NCI-H1694 treated with DMSO at 0.1 percent for 48 hours (cell line): ENCODE measurements at places on chromosomes 11 and 22.

DNA sequence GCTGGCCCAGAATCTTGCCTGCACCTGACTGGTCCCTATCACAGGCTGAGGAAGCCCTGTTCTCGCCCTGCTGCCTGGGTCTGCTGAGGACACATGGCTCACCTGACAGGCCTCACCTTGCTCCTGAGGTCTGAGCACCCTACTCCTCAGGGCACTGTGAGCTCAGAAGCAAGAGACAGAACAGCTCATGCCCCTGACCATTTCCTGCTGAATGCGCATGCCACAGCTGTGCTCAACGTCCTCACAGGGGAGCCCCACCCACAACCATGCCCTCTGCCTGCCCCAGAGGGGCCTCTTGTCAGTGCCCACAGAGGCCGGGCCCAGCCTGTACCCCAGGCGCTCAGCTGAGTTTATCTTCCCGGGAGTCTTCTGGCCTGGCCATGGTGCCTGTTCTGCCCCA, 2.8 kb upstream of the TSPO start:
- DNase-seq, result no peak

- no peak for DNase-seq
Measured at GRCh38 chr11:94800414-94800813, 32.3 kb downstream of the AMOTL1 start.

- no peak for DNase-seq
Measured at GRCh38 chr11:114089748-114090147, 30.2 kb downstream of the ZBTB16 start.

- DNase-seq, result peak; percentile 36
Measured at GRCh38 chr11:70502677-70503467, 104.5 kb downstream of the CTTN start.

- DNase-seq, result no peak
Measured at GRCh38 chr11:112400476-112401014, 139.9 kb upstream of the PLET1 start.

GRCh38 chr22:37030560-37031281, 11.2 kb downstream of the MPST start:
- no peak for DNase-seq

DNA sequence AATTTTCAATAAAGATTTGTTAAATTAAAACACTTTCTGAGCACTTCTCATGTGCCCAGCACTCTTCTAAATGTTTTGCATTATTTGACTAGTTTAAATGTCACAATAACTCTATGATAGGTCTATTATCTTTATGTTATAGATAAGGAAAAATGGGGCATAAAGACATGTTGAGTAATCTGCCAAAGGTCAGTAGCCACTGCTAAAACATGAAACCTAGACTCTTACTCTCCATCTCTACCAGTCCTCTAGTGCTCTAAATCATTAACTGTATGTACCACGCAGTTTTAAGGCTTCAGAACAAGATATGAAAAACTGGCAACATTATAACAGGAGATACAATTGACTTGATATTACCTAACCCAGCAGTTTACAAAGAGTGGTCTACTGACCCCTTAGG, 6.9 kb downstream of the RAB6A start:
- no peak for DNase-seq

- no peak for DNase-seq
Measured at GRCh38 chr22:30335236-30335635, 8.5 kb upstream of the TBC1D10A start.

DNA sequence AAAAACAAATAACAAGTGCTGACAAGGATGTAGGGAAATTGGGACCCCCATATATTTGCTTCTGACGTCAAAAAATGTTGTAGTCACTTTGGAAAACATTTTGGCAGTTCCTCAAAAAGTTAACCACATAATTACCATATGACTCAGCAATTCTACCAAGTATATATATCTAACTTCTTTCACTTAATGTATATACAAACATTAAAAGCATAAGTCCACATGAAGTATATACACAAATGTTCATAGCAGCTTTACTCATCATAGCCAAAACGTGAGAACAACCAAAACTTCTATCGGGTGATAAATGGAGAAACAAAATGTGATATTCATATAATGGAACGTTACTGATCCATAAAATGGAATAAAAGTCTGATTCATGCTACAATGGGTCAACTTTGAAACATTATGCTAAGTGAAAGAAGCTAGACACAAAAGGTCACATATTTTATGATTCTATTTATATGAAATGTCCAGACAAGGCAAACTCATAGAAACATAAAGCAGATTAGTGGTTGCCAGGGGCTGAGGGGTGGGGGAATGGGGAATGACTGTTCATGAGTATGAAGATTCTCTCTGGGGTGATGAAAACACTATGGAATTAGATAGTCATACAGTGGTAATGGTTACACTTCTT, 48.7 kb upstream of the TEAD1 start:
- DNase-seq, result no peak

DNA sequence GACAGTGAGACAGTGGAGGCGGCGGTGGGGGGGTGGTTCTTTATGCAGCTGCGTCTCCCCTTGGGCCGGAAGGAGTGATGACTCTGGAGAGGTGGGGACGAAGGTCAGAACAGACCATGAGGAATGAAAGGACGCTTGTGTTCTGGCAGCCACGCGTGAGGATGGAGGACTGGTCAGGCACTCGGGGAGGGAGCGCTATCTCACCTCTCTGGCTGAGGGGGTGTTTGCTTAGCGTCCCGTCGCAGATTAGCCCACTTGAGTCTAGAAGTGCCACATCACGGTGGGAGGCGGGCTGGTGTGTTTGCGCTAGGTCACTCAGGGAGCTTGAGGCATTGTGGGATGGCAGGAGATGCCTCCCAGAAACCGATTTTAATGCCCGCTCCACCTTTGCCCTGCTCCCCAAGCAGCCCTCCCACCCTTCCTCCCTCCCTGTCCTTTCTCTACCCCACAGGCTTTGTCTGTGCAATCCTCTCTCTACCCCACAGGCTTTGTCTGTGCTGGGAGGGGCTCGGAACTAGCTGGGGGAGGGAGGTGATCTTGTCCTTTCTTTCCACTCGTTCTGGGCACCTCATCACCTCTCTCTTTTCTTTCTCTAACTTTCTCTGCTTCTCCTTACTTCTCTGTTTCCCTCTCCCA, 97.8 kb downstream of the PKNOX2 start:
- no peak for DNase-seq

- no peak for DNase-seq
Measured at GRCh38 chr11:742156-742546, 5.1 kb upstream of the TALDO1 start.

DNA sequence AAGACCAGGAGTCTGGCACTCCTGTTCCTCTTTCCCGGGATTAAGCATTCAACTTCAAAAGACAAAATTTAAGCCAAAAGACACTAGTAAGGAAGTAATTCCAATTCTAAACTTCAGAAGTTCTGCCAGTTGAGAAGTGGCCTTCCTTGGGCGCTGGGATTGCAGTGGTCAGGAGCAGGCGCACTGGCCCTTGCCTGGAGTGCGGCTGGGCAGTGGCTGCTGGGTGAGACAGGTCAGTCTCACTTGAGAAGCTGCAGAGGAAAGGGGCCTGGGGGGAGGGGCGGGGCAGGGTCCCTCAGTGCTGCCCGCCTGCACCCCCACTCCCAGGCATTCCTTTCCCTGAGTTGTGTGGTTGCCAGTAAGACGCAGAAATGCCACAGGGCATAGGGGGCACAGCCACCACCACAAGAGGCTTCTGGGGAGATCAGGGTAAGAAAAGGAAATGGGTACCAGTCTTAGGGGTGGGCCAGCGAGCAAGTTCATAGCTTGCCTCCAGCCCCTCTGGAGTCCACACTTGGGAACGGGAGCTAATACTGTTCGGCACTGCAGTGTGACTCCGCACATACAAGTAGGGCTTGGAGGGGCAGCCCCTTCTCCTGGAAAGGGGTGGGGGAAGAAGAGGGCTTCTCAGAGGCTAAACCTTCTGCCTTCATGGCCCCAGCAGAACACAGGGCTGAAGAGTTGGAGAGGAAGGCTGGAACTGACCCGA, 5.5 kb downstream of the MRPL49 start:
- DNase-seq, result no peak

DNA sequence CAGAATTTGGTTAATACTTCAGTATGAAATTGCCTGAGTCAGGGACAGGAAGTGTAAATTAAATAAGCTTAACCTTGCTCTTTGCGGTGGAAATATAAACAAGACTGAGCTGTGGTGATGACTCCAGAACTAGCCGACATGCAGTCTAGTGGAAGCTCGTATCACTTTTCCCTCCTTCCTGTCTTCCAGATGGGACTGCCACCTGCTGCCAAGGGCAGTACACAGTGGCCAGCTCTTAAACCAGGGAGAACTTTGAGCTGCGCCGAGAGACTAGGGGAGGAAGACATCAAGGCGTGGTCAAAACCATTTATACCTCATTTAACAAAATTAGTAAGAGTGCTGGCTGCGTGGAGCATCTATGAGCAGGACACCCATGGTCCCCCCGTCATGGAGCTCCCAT, 31.3 kb upstream of the CTTN start:
- no peak for DNase-seq

DNA sequence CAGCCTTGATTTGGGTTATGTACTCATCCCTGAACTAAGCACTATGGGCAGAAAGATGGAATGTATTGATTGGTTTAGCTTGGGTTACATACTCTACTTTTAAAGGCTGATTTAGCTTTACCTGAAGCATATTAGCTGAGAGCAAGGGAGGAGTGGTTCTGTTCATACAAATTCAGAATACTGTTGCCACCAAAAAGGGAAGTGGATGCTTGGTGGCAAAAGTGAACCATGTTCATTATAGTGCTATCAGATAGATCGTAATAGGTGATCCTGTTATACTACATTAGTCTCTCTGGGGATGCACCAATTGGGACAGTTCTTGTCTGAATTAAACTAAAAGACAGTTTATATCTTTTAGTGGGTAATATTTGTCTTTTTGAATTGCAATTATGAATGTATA, 44.5 kb upstream of the RRM1 start:
- DNase-seq, result no peak

DNA sequence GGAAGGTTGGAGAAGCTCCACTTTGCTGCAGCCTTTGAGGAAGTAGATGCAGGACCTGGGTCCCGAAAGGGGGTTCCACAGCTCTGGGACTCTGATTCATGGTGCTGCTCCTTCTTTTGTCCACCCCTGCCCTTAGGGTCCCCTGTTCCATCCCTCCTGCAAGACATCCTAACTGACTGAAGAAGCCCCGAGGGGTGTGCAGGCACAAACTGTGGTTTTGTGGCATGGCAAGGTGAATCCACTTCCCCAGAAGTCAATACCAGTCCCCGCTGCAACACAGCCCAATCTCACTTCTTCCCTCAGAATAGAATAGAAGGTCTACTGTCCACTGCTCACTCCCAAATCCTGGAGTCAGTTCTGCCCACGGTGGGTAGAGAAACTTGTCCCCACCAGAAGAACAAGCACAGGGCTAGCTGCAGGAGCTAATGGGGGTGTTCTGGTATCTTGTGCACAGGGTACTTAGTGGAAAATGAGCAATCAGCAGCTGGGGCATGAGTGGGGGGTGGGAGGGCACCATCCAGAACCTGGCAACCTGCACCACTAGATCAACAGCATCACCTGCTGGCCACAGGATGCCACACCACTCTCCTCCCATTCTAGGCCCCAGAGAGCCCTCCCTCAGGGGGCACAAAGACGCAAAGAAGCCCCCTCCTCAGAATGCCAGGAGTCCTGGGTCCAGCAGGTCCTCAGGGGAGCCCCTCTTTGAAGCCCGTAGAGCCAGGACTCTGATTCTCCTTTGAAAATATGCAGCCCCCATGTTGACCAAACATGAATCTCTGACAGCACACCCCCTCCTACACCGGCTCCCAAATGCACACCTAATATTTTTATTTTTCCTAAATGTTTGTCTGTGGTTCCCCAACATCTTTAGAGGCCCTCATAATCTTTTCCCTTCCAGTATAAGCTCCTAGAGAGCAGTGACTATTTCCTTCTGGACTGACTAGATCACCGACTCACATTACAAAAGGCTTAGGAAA, 14.1 kb downstream of the SPATA19 start:
- DNase-seq, result peak; percentile 28

DNA sequence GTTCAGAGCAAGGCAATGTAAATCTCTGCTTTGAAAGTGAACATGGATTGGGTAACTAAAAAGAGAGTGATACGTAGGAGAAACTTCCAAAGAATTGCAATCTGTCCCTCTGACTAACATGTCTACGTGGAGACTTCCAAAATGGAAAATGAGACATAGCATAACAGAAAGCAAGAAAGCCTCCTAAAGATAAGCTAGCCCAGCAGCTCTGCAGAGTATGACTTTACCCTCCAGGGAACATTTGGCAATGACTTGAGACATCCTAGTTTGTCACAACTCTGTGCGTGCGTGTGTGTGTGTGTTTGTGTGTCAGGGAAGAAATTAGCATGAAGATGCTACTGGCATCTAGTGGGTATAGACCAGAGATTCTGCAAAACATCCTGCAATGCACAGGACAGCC, 817.4 kb downstream of the NTM start:
- no peak for DNase-seq

GRCh38 chr11:6319001-6319703, 1.1 kb downstream of the CAVIN3 start:
- no peak for DNase-seq

GRCh38 chr22:49934891-49935557, 16.6 kb downstream of the CRELD2 start:
- DNase-seq, result peak; percentile 39

- DNase-seq, result no peak
Measured at GRCh38 chr11:116107229-116107628, 603.0 kb upstream of the CADM1 start.

DNA sequence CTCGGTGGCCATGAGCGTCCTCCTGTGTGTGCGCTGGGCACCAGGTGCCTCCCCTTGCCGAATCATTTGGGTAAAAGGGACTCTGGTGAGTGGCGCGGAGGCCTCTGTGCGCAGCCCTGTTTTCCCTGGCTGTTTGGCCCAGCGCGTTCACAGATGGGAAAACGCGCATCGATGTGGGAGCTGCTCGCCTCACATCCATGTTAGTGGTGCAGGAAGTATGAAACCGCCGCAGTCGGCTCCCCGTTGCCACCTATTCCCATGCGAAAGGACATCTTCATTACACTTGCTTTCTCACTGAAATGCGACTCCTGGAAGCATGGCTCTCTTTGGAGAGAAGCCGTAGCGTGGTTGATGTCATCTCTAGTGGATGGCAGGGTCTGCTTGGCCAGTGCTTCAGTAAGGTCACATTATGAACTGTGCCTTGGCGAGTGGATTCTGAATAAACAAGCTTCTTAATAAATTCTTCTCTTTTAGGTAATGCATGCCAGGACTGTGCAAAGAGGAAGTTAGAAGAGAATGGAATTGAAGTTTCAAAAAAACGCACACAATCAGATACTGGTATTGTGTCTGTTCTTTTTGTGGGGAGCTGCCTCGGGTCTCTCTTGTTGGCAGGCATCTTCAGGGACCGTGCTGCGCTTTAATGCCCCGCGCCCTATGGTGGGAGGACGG, 26.3 kb downstream of the FAM118A start:
- no peak for DNase-seq
